ENCODE measurements at places on chromosomes 5 and 9.

DNA sequence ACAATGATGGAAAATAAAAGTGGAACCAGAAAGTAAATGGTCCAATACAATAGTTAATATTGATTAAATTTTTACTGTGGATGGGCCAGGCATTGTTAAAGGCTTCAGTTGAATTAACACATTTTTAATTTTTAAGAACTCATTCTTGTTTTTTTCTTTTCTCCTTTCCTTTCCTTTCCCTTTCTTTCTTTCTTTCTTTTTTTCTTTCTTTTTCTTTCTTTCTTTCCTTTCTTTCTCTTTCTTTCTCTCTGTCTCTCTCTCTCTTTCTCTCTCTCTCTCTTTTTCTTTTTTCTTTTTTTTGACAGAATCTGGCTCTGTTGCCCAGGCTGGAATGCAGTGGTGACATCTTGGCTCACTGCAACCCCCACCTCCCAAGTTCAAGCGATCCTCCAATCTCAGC is 13.3 kb upstream of the OTULINL start:
- no peak for DNase-seq

DNA sequence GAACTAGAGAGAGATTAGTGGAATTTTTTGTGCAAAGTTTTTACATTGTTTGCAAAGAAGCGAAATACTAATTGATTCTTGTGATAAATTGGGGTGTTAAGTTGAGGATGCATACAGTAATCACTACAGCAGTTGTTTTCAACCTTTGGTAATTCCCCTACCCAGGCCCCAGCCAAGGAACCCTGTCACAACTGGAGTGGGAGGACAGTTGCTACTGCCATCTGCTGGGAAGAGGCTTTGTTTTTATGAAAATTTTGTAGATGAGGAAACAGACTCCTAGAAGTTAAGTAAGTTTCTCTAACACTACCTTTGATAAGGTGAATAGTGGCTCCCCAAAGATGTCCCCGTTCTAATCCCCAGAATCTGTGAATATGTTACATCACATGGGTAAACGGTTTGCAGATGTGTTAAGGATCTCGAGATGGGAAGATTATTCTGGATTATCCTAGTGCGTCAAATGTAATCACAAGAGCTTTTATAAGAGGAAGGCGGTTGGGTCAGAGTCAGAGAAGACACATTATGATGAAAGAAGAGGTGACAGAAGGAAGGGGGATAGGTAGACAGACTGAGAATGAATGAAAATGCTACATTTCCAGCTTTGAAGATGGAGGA is 34.0 kb upstream of the PPP1R2B start:
- DNase-seq, result no peak

DNA sequence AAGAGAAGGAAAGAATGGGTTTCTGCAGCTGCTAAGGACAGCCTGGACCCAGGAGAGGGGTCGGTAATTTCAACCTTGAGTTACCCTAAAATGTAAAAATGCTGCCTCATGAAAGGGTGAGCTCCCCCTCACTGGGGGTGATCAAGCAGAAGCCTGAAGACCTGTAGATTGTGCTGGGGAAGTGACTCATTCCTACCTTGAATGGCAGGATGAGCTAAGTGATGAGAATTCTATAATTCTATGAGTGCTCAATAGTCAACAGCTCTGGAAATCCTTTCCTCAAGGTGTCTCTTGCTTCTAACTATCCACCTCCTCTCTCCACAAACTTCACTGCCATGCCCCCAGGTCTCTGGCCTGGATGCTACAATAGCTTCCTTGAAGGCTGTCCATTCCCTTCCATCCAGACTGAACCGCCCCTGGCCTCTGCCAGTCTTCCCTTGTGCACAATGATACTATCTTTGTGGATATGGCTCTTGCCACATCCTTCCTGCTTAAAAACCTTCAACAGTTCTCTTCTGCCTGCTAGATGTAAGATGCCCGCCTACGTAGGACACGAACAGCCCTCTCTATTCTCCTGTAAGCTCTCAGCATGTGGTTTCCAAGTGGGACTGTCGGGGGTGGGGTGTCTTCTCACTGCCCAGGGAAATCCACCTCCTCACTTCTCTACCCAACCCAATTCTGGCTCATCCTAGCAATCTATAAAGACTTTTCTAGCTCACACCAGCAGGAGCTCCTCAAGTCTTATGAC is 50.6 kb downstream of the PTPN3 start:
- DNase-seq, result no peak

GRCh38 chr9:27398982-27399653 is 102.2 kb upstream of the EQTN start:
- DNase-seq, result no peak

DNA sequence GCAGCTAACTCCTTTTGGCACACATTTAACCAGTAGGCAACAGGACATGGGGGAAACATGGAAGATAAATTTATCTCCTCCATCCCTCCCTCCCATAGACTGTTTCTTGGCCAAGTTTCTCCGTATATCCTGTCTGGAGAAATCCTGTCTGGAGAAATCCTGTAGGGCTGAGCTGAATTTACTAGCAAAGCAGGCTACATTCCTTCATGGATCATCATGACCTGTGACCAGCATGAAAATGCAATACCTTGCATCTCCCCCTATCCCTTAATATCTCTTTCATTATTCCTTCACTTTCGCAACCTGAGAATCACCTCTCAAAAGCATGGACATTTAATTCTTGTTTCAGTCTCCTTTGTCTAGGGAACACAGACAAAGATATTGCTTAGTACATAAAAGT is 379.1 kb downstream of the PSAT1 start:
- DNase-seq, result no peak

GRCh38 chr5:122121479-122122465 is 7.6 kb upstream of the ZNF474 start:
- DNase-seq, result no peak

GRCh38 chr9:61673664-61674381 is 484.0 kb downstream of the SPATA31A7 start:
- DNase-seq, result no peak

DNA sequence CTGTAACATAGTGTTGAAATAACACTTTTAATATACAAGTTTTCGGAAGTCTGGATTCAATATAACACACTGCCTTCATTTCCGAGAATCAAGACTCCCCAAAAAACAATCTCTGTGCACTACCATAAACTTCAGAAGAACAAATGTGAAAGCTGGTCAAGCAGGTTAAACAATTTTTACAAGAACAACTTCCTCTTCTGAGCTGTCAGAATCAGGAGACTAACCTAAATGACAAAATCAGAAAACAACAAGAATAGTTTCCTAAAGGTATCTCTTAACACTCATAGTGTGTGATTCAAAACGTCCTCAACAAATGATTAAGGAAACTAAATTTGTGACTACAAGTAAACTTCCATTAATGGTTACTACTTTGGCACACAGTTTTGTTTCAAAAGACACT is 11.6 kb downstream of the C9orf72 start:
- no peak for DNase-seq

DNA sequence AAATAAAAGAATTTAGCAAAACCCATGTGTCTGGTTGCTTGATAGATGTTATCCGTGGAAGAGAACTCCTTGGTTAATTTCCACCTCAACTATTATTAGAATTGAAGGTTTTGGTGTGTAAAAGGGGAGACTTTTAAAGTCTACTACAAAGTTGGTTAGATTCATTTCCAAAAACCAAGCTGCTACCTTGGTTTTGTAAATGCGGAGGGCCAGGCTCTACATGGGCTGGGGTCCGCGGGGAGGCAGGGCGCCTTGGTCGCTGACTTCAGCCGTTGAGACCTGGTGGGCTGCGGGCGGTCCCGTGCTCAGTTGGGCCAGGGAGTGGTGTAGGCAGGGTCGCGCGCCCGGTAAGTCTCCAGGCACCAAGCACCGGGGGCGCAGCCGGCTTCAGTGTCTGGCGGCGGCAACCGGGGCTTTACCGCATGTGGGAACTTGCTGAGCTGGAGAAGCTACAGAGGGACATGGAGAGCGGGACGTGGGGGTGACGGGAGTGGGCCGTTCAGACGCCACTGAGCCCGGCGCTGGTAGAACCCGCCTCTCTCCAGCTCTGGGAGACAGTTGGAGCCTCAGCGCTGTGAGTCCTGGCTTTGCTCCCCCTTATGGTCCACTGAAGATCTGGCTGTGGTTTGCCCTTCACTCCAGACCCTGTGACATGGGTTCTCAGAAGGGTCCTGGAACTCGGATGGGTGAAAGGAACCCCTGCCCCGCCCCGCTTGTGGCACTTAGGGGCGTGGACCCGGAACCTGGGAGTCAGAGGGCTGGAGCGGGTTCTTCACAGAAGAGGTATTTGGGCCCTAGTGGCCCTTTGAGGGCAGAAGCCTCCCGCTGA is 11.8 kb downstream of the NR2F1 start:
- no peak for DNase-seq

GRCh38 chr9:137237759-137238726 is 3.0 kb upstream of the TUBB4B start:
- peak; percentile 73 for DNase-seq

DNA sequence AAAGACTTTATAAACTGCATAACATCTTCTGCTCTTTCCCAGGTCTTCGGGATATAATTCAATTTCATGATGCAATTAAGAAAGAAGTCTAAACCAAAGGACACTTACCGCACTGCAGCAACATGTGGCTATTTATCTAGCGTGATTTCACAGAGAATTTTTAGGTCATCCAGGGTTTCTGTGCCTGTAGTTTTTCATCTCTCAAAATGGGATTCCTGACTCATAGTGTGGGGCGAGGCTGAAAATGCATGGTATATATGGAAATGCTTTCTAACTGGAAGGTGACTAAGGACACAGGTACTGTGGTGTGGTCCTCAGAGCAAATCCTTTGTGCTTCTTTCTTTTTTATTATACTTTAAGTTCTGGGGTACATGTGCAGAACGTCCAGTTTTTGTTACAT is 557.7 kb upstream of the KLF4 start:
- DNase-seq, result no peak

- DNase-seq, result peak; percentile 11
These were observed 31.9 kb downstream of the FAM240B start for GRCh38 chr9:38687992-38688391.

DNA sequence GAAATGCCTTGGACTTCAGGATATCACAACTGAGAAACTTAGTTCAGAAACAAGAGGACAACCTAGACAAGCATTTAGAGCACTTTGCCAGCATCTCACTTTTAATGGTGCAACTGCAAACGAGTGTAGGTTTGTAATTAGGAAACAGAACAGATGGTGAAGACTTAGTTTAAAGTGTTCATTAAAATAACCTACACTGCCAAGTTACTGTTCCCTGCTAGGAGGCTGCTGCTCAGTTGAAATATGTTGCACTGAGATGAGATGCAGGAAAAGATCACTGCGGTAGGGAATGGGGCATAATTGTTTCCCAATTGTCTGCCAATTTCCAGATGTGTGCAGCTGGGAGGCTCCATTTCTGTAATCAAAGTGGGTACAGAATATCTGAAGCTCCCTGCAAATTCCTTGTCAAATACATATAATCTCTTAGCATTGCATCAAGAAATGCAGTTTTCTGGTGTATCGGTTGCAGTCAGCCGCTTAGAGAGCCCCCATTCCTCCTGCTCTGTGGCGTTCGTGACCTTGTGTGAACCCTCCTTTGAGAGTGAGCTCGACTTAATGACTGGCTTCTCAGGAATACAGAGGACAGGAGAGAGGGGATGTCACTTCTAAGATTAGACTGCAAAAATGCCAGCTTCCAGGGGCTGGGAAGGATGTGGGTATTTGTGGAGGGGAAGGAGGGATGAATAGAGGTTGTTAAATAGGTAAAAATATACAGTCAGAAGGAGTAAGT is 448.9 kb downstream of the MED10 start:
- no peak for DNase-seq

- DNase-seq, result peak; percentile 22
These were observed 28.7 kb downstream of the DMRT3 start for GRCh38 chr9:1005043-1005667.

GRCh38 chr9:82601293-82601771 is 461.6 kb downstream of the RASEF start:
- DNase-seq, result no peak

DNA sequence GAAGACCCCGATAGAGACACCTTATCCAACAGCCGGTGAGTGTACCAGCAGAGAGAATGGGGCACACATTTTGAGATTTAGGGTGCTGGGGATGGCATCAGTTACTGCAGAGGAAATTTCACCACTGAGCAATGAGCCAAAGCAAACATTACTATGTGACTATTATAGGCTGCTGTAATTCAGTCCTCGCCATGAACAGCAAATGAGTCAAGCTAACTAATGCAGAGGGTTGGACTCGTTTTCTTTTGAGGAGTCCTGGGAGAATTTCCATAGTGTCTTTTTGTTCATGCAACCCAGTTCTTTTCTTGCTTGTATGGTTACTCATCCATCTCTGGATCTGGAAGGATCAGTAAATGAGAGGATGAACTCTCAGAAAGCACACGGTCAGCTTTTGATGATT is 323.8 kb downstream of the PSAT1 start:
- DNase-seq, result no peak

- no peak for DNase-seq
These were observed 11.5 kb downstream of the ANXA1 start for GRCh38 chr9:73162987-73163768.

GRCh38 chr9:89793551-89793950 is 188.7 kb downstream of the GADD45G start:
- no peak for DNase-seq

DNA sequence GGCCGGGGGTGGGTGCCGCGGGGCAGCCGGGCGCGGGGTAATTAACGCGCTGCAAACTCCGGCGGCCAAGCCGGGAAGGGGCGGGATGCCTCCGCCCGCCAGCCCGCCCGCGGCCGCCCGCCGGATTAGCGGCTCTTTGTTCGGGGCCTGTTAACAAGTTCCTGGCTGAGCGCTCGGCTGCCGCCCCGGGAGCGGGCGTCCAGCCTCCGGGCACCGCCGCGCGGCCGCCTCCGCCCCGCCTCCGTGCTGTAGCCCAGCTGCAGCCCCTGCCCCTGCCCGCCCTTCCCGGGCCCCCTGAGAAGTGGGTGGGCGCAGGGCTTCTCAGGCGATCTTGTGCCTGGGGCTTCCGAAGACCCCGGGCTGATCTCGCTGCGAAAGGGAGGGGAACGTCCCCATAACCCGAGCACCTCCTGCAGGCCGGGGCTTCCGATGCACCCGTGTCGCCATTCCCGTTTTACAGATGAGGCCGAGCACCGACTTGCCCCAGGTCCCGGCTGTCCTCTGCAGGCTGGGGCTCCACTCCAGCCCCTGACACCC is 7.5 kb downstream of the UNC5A start:
- no peak for DNase-seq

GRCh38 chr5:955886-956761 is 52.5 kb upstream of the NKD2 start:
- DNase-seq, result no peak

- DNase-seq, result no peak
These were observed 24.9 kb downstream of the RNF130 start for GRCh38 chr5:180046656-180047055.

DNA sequence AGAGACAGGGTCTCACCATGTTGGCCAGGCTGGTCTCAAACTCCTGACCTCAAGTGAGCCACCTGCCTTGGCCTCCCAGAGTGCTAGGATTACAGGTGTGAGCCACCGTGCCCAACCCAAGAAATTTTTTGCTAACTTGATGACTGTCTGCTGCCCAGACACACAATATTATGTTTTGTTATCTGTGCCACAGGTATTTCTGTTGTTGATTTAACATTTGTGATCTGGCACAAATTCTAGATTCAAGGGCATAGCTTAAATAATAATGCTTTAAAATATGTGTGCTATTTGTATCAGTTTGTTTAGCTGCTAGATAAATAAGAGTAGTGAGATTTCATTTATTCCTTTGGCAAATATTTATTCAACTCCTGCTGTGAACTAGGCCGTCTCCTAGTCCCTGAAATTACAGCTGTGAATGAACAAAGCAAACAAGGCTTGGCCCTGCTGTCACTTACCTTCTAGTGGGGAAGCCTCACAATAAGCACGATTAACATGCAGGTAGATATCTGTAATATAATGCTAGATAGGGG is 35.3 kb downstream of the GAPVD1 start:
- DNase-seq, result peak; percentile 69

All from NCI-H510A (cell line).